Gastrocnemius medialis (tissue), 4 donors: ENCODE measurements at places on chromosomes 4 and X. TPM values are rescaled to one million over a fixed set of nuclear protein-coding genes. Genes with fewer than 3 reads are reported as not detected.

- no peak for DNase-seq
These were observed 10.7 kb downstream of the TEC start for GRCh38 chr4:48258845-48259397.

Gene ATG4A
- 21.5 TPM for total RNA-seq

Gene NHS
- 0.36 TPM for total RNA-seq

Gene SPANXD
- not detected for total RNA-seq

Gene ZNF711
- total RNA-seq, result not detected

Gene MAGED2
- total RNA-seq, result 65.1 TPM

- no peak for DNase-seq
These were observed 18.1 kb downstream of the TMEM154 start for GRCh38 chr4:152661649-152662048.

DNA sequence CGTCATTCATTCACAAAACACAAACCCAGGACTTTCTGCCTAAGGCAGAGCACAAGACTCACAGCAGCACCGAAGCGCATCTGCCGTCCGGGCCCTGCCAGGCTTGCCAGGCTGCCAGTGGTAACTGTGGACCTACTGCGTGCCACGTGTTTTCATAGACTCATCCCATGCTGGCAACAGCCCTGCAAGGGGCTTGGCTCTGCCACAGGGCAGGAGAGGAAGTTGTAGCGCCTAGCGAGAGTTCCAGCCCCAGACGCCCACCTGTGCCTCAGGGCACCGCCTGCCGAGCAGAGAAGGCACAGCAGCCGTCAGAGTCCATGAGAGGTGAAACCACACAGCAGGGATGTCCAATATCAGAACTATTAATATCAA, 18.9 kb upstream of the MRFAP1 start:
- no peak for DNase-seq

GRCh38 chr4:15153662-15154061, 151.4 kb downstream of the CPEB2 start:
- no peak for DNase-seq

Gene HOPX
- total RNA-seq, result 5.6 TPM

Gene UCHL1
- total RNA-seq, result 24.8 TPM

GRCh38 chr4:131551306-131551705, 1597.8 kb upstream of the PCDH10 start:
- DNase-seq, result no peak

GRCh38 chr4:104967034-104967401, 179.7 kb upstream of the TET2 start:
- DNase-seq, result no peak

GRCh38 chr4:76787898-76788297, 110.0 kb downstream of the SOWAHB start:
- no peak for DNase-seq

GRCh38 chrX:57822818-57823217, 87.4 kb downstream of the ZXDA start:
- no peak for DNase-seq

DNA sequence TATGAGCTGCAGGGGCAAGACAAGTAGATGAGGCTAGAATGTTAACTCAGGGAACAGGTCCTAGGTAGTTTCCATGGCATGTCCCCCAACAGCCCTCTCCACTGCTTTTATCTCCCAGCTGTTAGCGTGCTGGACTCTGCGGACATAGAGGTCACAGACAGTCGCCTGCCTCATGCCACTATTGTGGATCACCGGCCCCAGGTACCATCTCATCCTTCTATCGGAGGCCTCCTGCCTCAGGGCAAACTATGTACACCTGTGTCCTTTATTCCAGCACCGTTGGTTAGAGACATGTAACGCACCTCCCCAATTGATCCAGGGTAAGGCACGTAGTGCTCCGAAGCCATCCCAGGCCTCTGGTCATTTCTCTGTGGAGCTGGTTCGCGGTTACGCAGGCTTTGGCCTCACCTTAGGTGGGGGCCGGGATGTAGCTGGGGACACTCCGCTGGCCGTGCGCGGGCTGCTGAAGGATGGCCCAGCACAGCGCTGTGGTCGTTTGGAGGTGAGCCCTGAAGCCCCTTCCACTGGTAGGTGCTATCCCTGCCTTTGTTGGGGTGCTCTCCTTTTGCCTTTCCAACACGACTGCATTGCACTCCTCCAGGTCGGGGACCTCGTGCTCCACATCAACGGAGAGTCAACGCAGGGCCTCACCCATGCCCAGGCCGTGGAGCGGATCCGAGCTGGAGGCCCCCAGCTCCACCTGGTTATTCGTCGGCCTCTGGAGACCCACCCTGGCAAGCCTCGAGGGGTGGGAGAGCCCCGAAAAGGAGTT, 2.2 kb downstream of the MAGIX start:
- no peak for DNase-seq

GRCh38 chr4:29717287-29718057, 1002.7 kb upstream of the PCDH7 start:
- DNase-seq, result no peak

Gene RENBP
- total RNA-seq, result 1.9 TPM
